ENCODE measurements at places on chromosomes 12 and 14.

DNA sequence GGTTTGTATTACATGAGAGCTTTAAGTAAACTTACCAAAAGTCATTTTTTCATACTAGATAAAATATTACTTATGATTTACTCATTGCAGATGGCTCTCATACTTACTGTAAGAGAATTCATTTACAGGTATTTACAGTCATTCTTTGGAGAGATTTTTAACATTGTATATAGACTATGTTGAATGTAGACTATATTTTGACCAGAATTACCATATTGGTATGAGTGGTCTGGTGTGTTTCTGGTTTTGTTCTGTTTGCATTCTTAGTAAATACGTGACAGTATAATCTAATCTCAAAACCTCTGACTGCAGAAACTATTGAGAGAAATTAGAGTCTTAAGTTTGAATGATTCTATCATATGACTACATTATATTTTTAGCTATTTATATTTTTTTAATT lies 91.1 kb downstream of the USP15 start:
- no peak for DNase-seq

- DNase-seq = peak; percentile 70
Measured at GRCh38 chr12:40614923-40615322, 77.3 kb upstream of the CNTN1 start.

- DNase-seq = no peak
Measured at GRCh38 chr14:24838945-24839616, 205.1 kb upstream of the GZMB start.

DNA sequence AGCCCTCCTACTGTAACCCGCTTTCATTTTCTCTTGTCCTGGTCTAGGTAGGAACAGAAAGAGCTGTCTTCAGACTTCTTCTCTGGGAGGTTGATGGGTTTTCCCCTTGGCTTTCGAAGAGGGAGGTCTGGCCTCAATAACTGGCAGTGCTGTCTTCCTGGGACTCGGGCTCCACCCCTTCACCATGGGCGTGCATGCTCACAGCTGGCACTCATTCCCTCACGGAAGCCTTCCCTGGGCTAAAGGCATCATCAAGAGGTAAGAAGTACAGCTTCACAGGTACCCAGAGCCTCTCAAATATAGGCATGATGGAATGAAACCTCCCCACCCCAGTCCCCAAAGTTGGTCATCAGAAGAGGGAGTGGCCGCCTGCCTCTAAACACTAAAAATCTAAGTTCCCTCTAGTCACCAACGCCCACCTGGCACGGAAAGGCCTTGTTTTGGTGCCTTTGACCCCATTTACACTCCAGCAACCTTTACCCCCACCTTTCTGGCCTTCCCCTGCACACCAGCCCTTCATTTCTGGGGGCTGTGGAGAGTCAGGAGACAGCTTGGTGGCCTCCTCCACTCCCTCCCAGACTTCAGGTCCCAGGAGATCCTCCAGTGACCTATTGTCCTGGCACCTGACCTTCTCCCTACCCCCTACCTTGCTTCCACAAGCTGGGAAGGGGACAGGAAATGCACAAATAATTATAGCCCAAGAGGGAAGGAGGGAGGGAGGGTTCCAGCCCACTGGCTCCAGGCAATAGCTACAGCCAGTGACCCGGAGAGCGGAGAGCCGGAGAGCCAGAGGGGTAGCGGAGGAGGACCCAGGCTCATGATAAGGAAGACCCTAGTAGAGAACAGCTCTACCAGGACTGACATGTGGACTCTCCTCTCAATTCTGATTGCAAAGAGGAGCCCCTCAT lies 2.8 kb downstream of the RAPGEF3 start:
- no peak for DNase-seq

DNA sequence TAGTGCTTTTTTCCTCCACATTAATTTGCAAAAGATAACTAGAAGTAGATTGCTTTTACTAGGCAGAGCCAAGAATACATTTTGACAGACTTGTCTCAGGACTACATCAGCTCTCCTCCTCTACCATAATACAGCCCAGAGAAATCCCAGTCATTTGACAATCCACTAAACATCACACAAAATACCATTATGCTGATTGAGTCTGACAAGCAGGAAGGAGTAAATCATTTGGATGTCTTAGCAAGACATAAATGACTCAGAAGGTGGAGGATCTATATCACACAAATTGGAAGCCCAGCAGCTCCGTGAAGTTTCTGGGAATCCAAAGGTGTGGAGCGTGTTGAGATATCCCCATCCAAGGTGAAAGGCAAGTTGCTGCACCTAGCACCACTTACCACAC lies 75.4 kb upstream of the FKBP4 start:
- DNase-seq = no peak

DNA sequence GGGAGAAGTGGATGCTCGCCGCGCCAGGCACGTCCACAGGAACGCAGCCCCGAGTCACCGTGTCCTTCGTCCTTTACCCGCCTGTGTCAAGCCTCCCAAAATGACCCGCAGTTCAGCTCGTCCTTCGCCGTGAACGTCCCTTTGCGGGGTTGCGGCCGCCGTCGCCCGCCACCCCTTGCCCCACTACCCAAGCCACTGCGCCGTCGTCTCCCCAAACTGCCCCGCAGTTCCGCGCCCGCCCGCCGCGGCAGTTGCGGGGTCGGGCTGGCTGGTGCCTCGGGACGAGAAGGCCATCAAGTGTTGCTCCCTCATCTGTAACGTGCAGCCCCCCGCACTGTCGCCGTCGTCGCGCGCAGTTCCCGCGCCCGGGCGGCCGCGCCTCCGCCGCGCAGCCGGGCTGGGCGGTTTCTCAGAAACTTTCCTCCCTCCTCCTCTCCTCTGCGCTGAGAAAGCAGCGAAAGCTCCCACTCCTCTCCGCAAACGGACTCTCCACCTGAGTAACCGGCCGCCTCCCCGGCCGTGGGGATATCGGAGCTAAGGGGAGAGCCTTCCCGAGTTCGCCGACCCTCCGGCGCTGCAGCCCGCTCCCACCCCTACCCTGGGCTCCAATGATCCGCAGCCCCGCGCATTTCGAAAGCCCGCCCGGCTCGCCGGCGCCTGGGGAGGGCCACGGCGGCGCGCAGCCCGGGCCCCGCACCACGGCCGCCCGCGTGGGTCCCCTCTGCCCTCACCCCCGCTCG lies 6.7 kb downstream of the CDKN1B start:
- peak; percentile 34 for DNase-seq

DNA sequence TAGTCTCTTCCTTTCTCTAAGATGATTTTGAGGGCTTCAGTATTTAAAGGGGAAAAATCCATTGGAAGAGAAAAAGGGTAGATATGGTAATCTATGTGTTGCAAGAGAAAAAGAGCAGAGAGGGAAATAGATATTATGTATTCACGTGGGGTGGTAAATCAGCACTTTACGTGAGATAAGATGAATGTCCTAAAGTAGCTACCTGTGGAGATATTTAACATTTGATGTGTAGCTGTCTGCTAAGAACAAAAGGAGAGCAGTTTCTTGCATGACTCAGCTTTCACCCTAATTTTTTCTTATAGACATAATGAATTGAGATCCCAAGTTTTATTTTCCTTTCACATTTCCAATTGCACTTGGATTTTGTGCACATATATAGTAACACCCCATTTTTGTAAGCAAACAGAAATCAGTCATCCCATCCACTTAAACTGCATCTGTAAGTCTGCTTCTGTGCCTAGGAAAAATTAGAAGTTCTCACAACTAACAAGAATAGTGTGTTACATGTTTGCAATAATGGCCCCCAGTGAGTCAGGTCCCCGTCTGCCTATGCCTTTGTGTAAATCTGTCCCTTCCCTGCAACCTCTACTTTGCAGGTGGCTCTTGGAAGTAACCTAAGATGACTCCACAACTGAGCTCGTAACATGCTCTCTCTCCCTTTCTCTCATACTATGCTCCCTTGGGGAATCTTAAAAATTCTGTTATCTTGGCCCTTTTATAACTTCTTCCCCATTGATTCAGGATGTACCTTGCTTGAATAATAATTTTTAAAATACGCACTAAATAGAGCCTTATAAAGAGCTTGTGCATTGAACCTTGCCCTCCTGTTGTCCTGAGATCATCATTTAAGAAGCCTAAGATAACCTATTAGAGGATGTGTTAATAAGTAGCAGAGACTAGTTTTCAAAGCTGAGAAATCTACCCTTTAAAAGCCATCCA lies 3.7 kb downstream of the TMTC3 start:
- DNase-seq = no peak

GRCh38 chr14:99282261-99283050 lies 10.5 kb upstream of the BCL11B start:
- peak; percentile 15 for DNase-seq

DNA sequence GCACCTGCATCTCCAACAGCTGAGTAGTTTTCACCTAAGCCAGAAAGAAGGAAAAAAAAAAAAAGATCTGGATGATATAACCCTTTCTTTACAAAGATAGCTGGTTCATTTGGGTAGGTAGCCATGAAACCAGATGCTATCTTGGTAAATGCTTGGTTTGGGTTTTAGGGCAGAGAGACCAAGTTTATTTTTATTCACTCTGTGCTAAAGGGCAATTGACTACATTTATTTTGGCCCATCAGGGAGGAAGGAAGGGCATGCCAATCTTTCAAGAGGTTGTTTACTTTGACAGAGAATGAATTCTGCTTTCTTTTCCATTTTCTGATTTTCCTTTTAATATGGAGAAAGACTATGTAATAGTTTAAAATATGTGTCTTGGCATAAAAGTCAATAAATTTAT lies 91.0 kb downstream of the NTN4 start:
- DNase-seq = no peak

DNA sequence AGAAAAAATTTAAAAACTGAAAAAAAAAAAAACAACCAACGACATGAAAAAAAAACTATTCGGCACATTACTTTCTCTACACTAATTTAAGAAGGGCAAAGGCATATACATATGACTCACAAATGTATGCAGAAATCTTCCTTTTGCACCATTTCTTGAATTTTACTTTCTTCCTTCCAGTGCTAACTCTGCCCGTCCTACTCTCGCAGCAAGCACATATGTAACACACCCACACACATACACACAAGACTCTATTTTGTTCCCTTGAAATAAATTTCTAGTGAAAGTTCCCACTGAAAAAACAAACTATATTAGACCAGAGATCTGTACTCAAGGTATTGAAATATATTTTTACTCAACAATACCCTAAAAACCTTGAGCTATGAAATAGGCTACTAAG lies 14.6 kb downstream of the BTG1 start:
- DNase-seq = no peak

DNA sequence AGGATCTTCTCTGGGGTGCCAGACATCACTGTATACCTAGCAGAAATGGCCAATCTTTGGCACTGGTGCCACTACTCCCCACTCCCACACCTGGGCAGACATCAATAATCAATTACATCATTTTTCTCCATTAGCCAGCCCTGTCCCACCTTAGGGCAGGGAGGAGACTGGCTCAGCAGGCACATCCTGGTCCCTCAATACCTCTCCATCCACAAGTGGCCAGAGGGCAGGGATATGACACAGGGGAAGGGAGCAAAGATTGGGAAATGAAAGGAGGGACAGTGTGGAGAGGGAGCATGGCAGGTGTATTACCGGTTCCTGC lies 10.2 kb downstream of the RAPGEF3 start:
- DNase-seq = no peak

DNA sequence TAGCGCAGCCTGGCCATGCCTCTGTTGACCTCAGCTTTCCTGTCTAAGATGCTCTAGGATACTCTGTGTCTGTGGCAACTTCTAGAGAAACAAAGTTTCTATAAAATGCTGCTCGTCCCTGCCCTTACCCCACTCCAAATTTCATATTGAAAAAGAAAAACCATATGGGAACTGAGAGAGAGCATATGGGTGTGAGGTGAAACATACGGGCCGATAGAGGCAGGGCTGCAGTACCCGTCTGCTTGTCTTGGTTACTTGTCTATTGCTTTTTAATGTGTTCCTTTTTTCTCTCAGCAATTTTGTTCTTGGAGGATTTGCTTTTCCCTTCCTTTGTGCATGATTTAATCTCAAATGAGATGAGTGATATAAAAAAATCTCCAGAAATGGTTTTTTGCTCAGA lies 113.0 kb downstream of the SRGAP1 start:
- no peak for DNase-seq

DNA sequence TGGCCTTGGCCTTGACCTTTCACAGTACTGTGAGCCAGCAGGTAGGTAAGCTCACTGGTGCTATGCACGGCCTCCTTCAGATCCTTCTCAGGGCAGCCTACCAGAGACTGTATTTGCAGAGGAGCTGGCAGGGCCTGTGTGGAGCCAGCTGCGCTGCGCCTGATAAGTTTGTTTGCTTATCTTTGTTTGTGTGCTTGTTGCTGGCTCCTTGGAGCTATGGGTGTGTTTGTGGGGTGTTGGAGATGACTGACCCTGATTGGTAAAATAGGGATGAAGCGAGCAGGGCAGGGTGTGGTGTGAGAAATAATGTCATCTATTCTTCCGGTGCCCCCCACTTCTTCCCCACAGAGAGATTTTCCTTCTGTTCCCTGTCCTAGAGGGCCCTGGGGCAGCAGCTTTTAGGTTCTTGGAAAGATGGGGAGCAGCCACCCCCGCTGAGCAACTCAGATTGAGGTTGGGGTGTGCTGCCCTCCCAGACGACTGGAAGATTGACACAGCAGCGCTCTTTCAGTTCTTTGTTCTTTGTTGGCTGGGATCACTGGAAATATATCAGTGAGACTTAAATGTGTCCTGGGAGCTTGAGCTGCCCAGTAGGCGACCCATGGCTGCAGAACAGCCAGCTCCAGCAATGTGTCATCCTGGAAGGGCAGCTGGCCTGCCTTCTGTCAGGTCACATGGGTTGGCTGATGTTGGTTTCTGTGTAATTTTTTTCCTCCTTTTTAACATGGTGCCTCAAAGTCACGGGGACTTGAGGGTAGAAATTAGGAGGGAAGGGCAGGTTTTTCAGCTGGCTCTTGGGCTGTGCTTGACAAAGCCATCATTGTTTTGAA lies 19.6 kb downstream of the MLXIP start:
- DNase-seq = peak; percentile 49

GRCh38 chr12:124822218-124822617 lies 41.4 kb downstream of the SCARB1 start:
- DNase-seq = no peak

DNA sequence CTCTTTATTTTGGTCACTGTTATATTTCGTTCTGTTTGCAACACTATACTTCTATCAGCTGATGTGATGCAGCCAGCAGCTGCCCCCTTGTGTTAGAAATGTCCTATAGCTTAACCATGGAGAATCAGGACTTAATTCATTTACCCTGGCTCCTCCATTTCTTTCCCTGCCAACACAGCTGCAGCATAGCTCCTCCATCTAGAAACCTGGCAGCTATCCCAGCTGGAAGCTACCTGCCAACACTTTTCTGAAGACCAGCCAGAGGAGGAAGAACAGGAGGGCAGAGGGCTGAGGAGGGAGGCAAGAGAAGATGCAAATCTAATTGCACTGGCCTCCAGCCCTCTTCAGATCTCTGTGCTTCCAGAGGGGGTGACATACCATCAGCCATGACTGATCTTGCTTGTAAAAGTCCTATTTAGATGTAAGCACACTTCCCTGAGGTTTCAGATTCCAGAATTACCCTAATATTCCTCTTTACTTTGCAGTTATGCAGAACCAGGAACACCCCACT lies 156.8 kb upstream of the TMEM260 start:
- peak; percentile 42 for DNase-seq
